Natural killer cell (primary cell): ENCODE measurements at places on chromosomes 3 and 15. TPM values are rescaled to one million over a fixed set of nuclear protein-coding genes. Genes with fewer than 3 reads are reported as not detected.
A peak's percentile ranks its signal among the peaks of the same experiment; 100 is the strongest.

DNA sequence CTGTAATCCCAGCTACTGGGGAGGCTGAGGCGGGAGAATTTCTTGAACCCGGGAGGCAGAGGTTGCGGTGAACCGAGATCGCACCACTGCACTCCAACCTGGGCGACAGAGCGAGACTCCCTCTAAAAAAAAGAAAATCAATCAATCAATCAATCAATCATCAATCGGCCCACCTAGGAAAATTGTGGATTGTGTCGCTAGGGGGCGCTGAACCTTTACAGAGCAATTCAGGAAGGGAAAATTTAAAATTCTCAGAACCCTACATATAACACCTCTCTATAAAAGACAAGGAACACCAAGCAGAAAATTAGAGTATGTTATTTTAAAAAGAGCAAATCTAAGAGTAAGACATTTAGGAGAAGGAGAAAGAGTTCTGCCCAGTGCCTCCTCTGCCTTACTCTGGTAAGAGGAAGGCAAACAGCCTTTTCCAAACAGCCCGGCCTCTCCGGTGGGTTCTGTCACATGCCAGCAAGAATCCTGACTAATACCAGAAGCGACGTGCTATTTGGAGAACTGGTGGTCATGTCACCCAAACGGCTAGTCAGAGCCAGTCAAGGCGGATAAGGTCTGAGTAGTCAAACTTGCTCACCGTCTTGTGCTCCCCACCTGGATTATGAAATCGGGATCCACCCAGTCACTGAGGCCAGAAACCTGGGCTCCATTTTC is 22.3 kb upstream of the SMCO1 start:
- peak; percentile 47 for DNase-seq

GRCh38 chr3:124770336-124771082 is 40.3 kb downstream of the UMPS start:
- DNase-seq: no peak

The ROPN1 gene
- total RNA-seq: not detected

The CDHR4 gene
- 0.30 TPM for total RNA-seq

DNA sequence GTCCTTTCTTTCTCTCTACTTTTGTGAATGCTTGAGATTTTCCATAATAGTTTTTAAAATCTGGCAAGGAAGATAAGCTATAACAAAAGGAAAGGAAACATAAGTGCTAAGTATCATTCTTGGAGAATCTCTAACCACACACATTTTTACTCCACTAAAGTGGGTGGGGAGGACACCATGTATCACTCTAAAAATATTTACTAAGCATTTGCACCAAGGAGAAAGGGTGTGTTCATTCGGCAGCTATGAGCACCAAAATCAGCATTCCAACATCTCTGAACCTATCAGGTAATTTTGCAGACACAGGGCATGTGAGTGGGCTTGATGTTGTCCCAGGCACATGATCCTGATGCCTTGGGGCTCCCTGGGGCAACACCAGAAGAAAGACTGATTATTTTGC is 5.5 kb downstream of the B4GALT4 start:
- no peak for DNase-seq

The CHRNA7 gene
- 3.1 TPM for total RNA-seq

- DNase-seq: no peak
Measured at GRCh38 chr15:73688455-73688854, 4.3 kb downstream of the CD276 start.

DNA sequence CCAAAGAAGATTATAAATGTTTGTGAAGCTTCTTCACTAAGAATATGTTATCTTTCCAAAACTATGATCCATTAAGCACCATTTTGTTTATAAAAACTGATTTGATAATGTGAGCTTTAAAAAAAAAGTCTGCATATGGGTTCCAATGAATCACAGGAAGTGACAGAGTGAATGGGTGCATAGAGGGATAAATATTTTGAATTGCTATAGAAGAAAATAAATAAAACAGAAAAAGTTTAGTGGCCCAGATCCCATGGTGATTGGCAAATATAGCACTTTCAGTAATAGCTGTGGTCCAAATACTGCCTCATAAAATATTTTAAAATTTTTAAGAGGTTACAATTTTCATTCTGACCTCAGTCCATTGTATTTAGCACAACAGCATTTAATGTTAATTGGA is 19.2 kb downstream of the CPA3 start:
- no peak for DNase-seq

GRCh38 chr3:126316031-126316461 is 41.2 kb downstream of the KLF15 start:
- no peak for DNase-seq

The NR1I2 gene
- total RNA-seq: 0.16 TPM
